ENCODE measurements at places on chromosomes 2 and 18.

GRCh38 chr2:143847257-143847656, 672.7 kb downstream of the ZEB2 start:
- DNase-seq, result no peak

DNA sequence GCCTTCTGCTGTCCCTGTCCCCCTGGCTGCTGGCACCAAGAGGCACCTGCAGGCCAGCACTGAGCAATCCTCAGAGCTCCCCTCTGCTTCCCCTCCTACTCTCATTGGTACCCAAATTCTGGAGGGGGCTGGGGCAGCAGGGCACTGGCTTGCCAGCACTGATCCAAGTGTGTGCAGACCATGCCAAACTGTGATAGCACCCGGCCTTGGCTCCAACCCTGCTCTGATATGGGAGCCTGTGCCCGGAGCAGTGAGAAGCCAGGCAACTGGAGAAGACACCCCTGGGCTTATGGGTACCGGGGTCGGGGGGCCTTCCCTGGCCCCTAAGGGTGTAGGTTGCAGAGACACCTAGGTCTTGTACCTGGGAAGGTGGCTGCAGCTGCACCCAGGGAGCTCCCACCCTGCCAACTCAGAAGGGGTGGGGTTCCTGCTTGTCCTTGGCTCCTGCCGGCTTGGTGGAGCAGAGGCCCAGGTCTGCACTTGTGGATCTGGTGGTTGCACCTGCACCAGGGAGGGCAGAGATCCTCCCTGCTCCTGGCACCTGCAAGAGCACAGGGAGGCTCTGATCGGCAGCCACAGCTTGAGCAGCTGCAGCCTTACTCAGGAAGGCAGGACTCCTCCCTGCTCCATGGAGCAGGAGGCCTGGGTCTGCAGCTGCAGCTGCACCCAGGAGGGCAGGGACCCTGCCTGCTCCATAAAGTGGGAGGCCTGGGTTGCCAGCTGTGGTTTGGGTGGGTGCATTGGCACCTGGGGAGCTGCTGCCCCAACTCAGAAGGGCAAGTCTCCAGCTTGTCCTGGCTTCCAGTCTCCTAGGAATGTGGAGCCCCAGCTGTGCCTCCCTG, 96.3 kb downstream of the BCL2L11 start:
- peak; percentile 22 for DNase-seq

DNA sequence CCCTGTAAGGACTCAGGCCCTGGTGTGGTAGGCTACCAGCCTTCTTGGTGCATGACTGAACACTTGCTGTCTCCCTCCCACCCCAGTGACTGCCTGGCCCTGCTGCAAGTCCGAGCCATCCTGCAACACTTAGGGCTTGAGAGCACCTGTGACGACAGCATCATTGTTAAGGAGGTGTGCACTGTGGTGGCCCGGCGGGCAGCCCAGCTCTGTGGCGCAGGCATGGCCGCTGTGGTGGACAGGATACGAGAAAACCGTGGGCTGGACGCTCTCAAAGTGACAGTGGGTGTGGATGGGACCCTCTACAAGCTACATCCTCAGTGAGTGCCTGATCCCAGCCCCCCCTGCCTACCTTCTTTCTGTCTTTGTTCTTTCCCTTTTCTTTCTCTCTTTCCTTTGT, 55.2 kb downstream of the HK2 start:
- DNase-seq, result no peak

DNA sequence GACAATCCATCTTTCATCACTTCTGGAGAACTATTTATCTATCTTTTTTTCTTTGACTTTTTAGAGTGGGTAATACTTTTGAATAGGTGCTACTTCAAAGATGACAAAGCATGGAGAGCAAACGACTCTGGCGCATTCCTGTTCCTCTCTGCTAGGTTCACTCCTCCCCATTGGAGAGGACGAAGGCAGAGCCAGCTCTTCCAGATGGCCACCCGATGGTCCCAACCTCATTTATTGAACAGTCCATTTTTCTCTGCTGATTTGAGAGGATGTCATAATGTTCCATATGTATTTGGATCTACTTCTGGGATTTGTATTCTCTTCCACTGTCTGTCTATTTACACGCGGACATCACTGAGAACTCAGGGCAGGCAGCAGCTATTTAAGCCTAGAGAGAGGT, 284.3 kb upstream of the CXCR4 start:
- DNase-seq, result no peak

- no peak for DNase-seq
These were observed 138.8 kb downstream of the CNTNAP5 start for GRCh38 chr2:124163840-124164239.

DNA sequence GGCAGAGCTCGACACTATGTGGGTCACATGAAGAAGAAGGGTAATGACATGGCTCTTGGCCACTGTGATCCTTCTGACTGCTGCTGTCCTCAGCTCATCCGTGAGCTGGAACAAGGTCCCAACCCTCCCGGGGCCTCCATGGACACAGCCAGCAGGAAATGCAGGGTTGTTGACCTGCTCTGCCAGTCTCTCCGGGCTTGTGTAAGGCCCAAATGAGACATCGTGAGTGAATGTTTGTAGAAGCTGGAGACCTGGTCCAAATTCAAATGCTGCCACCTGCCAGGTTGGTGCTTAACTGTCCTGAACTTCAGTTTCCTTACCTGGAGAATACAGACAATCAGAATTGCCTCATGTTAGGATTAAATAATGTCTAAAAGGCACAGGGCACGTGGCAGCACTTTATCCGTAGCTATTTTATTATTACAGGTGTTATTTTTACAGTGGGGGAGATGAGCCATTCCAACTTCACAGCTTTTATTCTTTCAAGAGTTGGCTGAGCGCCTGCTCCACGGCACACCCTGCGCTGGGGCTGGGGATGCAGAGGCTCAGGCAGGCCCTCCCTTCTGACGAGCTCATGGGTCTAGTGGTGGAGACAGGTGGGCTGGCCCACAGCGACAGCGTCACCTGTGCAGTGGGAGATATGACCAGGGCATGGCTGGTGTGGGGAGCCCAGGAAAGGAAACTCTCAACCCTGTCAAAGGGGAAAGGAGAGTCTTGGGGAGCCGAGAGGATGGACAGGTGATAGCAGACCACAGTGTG, 15.1 kb downstream of the ARHGEF4 start:
- peak; percentile 6 for DNase-seq

DNA sequence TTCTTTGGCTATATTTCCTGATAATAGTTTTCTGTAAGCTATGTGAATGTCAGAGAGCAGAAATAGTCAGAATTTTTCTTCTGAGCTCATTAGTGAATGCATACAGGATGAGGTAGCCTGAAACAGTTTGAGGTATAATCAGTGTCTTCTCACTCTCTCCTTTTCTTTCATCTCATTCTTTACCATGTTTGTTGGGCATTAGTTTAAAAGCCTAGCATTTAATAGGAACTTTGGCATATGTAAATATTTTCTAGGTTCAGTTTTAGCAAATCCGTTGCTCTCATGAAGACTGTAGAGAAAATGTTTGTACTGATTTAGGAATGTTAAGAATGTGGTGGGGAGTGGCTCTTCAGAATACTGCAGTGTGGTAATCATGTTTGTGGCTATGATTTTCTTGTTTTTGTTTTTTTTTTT, 119.4 kb downstream of the PARD3B start:
- no peak for DNase-seq

- peak; percentile 16 for DNase-seq
These were observed 43.2 kb downstream of the ZBTB7C start for GRCh38 chr18:48365965-48366364.

DNA sequence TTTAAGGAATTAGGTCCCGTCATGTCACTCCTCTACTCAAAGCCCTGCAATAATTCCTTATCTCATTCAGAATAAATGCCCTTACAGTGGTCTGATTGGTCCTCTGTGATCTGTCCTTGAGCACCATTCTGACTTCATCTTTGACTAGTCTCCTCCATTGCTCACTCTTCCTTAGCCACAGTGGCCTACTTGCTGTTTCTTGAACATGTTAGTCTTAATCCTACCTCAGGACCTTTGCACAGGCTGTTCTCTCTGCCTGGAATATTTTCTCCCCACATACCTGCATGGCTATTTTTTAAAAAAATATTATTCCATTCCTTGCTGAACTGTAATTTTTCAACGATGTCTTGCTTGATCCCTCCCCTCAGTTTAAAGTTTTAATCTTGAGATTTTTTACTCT, 48.0 kb downstream of the QPCT start:
- no peak for DNase-seq

- DNase-seq, result no peak
These were observed 69.5 kb downstream of the ARL4C start for GRCh38 chr2:234427081-234428061.

GRCh38 chr2:215567504-215567903, 131.6 kb upstream of the FN1 start:
- no peak for DNase-seq

GRCh38 chr2:68248361-68248760, 4.0 kb downstream of the PPP3R1 start:
- no peak for DNase-seq

GRCh38 chr2:107036293-107036692, 150.3 kb upstream of the ST6GAL2 start:
- no peak for DNase-seq

- DNase-seq, result no peak
These were observed 10.9 kb upstream of the TEX261 start for GRCh38 chr2:71005271-71006202.

- DNase-seq, result no peak
These were observed at the start of gene CCDC141 for GRCh38 chr2:179049546-179050311. Gene CCDC141, minus strand, starts transcription at chr2:179050137. Its CDS starts 196 bp downstream, at chr2:179049941.

Data from NCI-H510A treated with DMSO at 0.1 percent for 48 hours (cell line).